ENCODE measurements at places on chromosomes 6 and 20.

DNA sequence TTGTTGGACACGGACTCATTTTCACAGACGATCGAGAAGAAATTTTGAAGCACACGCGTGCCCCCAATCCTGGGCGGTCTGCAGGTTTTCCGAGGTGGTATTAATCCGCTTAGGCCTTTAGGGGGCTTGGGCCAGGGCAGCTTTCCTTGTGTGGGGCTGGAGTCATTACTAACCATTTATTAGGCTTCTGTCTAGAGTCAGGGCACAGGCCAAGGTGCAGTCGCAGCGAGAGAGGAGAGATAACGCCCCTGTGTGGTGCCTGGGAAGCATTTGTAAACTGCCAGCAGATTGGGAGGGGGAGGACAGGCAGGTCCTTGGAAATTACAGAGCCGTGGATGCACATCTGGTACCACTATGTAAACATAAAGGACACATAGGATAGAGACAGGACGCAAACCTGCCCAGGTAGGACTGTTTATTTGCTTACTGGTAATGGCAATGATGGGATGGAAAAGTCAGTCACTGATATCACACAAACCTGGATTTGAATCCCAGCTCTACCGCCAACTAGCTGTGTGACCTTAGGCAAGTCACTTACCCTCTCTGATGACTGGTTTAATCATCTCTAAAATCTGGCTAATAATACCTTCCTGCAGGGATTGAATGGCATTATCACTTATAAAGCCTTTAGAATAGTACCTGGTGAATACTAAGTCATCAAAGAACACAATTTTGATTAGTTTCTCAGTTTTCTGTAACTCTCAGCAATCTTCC lies 76.4 kb downstream of the TMEM242 start:
- DNase-seq = no peak

GRCh38 chr6:147117580-147117979 lies 86.6 kb upstream of the STXBP5 start:
- DNase-seq = no peak

GRCh38 chr6:135014353-135014832 lies 40.2 kb downstream of the HBS1L start:
- no peak for DNase-seq

DNA sequence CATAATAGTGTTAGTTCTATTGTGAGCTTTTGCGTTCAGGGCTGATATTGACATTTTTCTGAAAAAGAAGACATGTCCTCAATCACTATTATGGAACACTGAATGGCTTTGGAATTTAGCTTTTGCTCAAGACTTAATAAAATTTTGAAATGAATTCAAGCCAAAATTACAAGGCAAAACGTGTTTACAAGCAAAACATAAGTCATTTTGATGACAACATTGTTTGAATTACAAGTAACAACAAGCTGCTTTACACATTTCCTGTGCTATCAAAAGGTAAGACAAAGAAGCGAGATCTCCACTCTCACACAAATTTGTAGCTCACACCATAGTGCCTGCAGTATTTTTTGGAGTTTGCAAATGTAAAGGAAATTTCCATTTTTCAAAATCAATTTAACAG lies 37.4 kb downstream of the POU3F2 start:
- DNase-seq = no peak

GRCh38 chr6:169803816-169804340 lies 52.5 kb downstream of the ERMARD start:
- DNase-seq = no peak

DNA sequence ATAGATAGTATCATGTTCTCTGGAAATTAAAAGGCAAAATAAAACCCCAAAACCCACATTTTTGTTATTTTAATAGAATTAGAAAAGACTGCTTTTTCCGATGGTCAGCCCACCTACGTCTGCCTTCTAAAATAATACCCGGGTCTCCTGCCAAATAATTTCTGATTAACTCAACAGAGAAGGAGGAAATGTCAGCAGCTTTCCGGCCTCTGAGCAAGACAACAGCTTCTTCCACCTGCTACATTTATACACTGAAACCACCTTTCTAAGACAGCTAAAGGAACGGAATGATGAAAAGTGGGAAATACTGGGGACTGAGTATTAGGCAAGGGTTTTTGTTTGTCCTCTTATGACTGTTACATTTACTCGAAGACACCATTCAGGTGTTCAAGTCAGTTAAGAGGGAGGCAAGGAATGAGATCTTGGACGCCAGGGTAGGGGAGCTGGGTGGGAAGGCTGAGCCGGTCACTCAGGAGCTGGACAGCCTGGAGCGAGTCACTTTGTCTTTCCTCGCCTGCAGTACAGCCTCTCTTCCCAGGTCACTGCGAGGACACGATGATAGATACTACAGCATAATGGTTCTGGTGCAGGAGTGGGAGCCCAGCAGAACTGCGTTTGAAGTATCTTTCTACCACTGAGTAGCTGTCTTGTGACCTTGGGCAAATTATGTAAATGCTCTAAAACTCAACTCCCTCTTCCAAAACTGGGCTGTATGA lies 96.3 kb upstream of the QKI start:
- DNase-seq = no peak

GRCh38 chr6:144140867-144141266 lies 9.4 kb upstream of the STX11 start:
- no peak for DNase-seq

- DNase-seq = no peak
Observed at GRCh38 chr20:47561180-47561579, 59.5 kb downstream of the NCOA3 start.

DNA sequence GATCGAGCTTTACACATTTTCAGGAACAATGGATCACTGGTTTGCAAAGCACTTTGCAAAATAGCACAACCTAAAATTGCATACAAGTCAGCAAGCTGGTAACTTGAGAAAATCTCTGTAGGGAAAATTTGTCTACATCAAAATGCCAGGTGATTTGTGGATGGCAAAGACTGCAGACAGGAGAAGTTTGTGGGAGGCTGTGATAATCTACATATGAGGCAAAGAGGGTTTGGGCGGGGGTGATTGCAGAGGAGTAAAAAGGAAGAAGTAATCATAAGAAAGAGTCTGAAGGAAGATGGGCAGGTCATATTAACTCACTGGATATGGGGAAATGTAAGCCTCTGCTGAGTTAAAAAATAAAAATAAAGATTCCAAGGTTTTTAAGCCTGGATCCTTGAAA lies 166.3 kb upstream of the STXBP5 start:
- no peak for DNase-seq

GRCh38 chr20:57965441-57965840 lies 255.6 kb upstream of the PMEPA1 start:
- no peak for DNase-seq

GRCh38 chr6:74646461-74646860 lies 559.4 kb downstream of the COL12A1 start:
- DNase-seq = no peak

DNA sequence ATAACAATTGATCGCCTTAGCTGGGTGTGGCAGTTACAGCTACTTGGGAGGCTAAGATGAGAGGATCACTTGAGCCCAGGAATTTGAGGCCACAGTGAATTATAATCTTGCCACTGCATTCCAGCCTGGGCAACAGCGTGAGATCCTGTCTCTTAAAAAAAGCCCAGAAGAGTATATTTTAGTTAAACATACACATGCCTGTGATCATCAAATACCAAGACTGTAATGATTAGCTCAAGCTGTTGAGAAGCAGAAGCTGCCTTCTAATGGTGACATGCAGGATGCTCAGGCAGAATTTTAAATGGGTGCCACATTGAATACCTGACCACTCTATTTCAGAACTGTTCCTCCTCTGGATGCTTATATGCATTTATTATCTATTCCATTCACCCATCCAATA lies 8.9 kb upstream of the TMEM14A start:
- no peak for DNase-seq

GRCh38 chr20:57883761-57884160 lies 173.9 kb upstream of the PMEPA1 start:
- DNase-seq = no peak

- no peak for DNase-seq
Observed at GRCh38 chr6:110654096-110654820, 161.0 kb downstream of the CDK19 start.

DNA sequence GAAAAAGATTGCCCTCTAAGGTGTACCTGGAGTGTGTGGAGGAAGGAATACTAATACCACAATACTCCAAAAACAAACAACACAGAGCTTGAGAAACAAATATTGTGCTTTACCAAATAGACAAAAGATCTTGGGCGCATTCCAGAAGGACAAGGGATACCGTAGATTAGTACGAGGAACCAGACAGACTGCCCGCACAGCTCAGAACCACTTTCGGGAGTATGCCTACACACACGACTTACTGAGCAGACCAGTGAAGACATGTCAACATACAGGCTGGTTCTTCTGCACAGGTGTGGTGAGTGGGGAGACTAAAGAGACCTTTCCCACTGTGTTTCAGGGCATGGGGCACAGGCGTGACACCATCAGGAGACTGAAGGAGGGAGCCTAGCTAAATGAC lies 15.8 kb upstream of the FOXQ1 start:
- no peak for DNase-seq

DNA sequence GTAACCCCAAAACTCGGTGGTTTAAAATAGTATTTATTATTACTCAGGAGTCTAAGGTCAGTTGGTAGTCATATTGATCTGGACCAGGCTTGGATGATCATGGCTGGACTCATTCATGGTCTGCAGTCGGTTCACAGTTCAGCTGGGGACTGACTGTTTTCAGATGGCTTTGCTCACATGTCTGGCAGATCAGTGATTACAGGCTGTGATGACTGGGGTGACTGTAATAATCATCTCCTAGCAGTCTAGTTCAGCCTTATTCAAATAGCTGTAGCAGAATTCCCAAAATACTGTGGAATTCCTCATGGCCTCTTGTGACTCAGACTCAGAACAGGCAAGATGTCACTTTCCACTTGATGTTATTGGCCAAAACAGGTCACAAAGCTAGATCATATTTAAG lies 16.4 kb upstream of the NT5DC1 start:
- no peak for DNase-seq

GRCh38 chr20:13341737-13342393 lies 120.8 kb downstream of the ISM1 start:
- DNase-seq = no peak

- no peak for DNase-seq
Observed at GRCh38 chr6:41692730-41693129, 42.7 kb downstream of the TFEB start.

GRCh38 chr20:44696315-44696714 lies 18.9 kb upstream of the CCN5 start:
- DNase-seq = no peak

GRCh38 chr20:23126281-23127061 lies 40.3 kb upstream of the CD93 start:
- no peak for DNase-seq

DNA sequence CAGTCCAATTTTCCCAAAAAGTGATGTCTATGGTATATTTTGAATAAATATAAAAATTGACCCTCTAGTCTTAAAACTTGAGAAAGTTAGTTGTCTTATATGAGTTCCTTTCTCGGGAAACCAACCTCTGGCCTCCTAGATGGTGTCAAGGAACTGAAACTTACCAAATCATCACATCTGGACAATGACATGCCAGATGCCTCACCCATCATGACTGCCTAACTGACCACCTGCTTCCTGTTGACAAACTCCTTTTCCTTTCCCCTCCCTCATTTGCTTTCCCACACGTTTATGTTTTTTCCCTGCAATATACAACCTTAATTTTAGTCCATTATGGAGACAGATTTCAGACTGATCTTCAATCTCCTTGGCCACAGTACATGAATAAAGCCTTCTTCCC lies 731.0 kb downstream of the EPHA7 start:
- DNase-seq = no peak

DNA sequence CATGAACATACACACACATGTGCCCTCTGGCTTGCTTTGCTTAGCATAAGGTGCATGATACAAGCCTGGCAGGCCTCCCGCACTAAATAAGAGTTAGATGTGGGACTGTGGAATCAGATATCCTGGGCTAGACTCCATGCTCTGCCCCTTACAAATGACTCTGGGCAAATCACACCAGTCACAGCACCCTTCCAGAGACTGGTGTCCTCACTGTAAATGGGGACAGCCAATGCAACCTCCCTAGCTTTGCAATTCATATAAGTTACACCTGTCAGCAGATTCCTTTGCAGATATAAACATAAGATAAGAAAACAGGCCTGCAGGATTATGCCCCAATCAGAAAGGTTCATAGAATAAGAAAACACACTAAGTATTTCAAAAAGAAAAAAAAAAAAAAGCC lies 174.1 kb downstream of the PTPRT start:
- DNase-seq = no peak

- DNase-seq = no peak
Observed at GRCh38 chr6:47083586-47084047, 41.5 kb upstream of the ADGRF1 start.

GRCh38 chr20:24657878-24658620 lies 188.6 kb downstream of the SYNDIG1 start:
- DNase-seq = no peak

GRCh38 chr20:44415833-44416715 lies 59.6 kb upstream of the TTPAL start:
- no peak for DNase-seq

- DNase-seq = no peak
Observed at GRCh38 chr6:98833307-98834059, 891 bp upstream of the POU3F2 start.

DNA sequence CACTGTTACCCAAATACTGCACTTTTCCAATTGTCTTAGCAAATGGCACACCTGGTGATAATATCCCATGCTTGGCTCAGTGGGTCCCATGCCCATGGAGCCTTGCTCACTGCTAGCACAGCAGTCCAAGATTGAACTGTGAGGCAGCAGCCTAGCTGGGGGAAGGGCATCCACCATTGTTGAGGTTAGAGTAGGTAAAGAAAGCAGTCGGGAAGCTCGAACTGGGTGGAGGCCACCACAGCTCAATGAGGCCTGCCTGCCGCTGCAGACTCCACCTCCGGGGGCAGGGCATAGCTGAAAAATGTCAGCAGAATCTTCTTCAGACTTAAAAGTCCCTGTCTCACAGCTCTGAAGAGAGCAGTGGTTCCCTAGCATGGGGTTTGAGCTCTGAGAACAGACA lies 9.2 kb upstream of the CST2 start:
- no peak for DNase-seq

Measured in stimulated activated CD8-positive, alpha-beta memory T cell treated with anti-CD3 and anti-CD28 coated beads, Interleukin-2, amount 100 ng/mL, for 1 hour (primary cell).